Activated T-cell treated with anti-CD3 and anti-CD28 coated beads, Interleukin-2, amount 50 U/mL, for 72 hours (primary cell): ENCODE measurements at places on chromosomes 2 and 18. TPM values are rescaled to one million over a fixed set of nuclear protein-coding genes. Genes with fewer than 3 reads are reported as not detected.

The CACNB4 gene
- total RNA-seq, result 0.56 TPM

The REG3G gene
- not detected for total RNA-seq

The MAIP1 gene
- 34.6 TPM for total RNA-seq

The SULT1C2 gene
- total RNA-seq, result not detected

The GPAT2 gene
- total RNA-seq, result 11.1 TPM

The FAM98A gene
- 21.6 TPM for total RNA-seq

The SEPTIN10 gene
- 7.2 TPM for total RNA-seq

The LTBP1 gene
- 0.50 TPM for total RNA-seq

The ABCG5 gene
- total RNA-seq, result not detected

The CFAP221 gene
- not detected for total RNA-seq

The G6PC2 gene
- not detected for total RNA-seq

The NYAP2 gene
- total RNA-seq, result not detected

The CRYGC gene
- total RNA-seq, result not detected

The CBLN2 gene
- not detected for total RNA-seq

The PLA2R1 gene
- total RNA-seq, result not detected

The CGREF1 gene
- total RNA-seq, result 0.81 TPM

The FBXO48 gene
- 3.7 TPM for total RNA-seq

The WIPF1 gene
- total RNA-seq, result 237 TPM

The PRSS56 gene
- total RNA-seq, result 0.39 TPM

The ASB18 gene
- total RNA-seq, result not detected

The TEKT4 gene
- not detected for total RNA-seq

The EGR4 gene
- total RNA-seq, result 1.6 TPM

The ASB3 gene
- 31.7 TPM for total RNA-seq

The EVX2 gene
- total RNA-seq, result not detected

The SKOR2 gene
- 0.70 TPM for total RNA-seq

The SNTG2 gene
- total RNA-seq, result 3.8 TPM

The ALPI gene
- total RNA-seq, result not detected
